ENCODE measurements at places on chromosomes 1 and 21.

DNA sequence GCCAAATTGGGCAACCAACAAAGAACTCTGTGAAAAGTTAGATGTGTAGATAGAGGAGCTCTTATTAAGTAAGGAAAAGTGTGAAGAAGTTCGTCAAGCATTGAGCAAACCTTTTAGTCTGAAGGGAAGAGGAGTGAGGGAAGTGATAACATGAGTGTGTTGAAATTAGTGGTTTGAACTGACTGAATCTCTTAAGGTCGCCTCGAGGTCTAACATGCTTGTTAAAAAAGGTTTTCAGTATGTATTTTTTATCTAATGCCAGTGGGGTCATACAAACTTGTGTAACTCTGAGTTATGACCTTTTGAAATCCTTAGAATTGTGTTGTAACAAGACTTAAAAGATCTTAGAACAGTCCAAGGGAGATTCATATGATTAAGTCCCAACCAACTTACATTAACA lies 34.1 kb downstream of the SOAT1 start:
- DNase-seq, result no peak

- no peak for DNase-seq
Observed at GRCh38 chr1:233664253-233664652, 50.3 kb downstream of the KCNK1 start.

GRCh38 chr1:71488555-71489252 lies 407.9 kb upstream of the ZRANB2 start:
- no peak for DNase-seq

DNA sequence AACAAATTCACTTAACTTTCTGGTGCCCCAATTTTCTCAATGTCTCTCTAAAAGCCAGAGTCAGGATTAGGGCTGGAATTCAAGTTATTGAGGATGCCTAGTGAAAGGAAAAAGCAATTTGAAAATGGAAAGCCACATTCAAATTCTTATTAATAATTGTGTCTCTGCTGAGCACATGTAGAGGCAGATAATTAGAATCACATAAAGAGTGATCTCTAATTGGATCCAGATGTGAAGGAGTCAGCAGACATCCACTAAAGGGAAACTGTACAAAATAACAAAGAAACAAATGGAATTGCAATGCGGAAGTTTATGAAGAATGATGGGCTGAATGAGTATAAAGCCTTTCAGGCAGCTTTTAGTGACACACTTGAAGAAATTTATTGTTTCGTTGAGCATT lies 482.6 kb downstream of the TTLL7 start:
- no peak for DNase-seq

DNA sequence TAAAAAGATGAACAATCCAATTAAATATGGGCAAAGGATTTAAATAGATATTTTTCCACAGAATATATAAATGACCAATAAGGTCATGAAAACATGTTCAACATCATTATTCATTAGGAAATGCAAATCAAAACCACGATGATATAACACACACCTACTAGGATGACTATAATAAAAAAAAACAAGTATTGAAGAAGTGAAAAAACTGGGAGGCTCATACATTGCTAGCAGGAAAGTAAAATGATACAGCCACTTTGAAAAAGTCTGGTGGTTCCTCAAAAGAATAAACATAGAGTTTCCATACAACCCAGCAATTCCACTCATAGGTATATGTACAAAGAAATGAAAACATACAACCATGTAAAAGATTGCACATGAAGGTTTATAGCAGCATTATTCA lies 75.7 kb upstream of the RAB4A start:
- DNase-seq, result no peak

- DNase-seq, result no peak
Observed at GRCh38 chr1:2049225-2049717, 940 bp upstream of the PRKCZ start.

GRCh38 chr21:15164678-15165303 lies 100.0 kb upstream of the NRIP1 start:
- no peak for DNase-seq

GRCh38 chr1:2179283-2180013 lies 15.1 kb downstream of the FAAP20 start:
- no peak for DNase-seq

DNA sequence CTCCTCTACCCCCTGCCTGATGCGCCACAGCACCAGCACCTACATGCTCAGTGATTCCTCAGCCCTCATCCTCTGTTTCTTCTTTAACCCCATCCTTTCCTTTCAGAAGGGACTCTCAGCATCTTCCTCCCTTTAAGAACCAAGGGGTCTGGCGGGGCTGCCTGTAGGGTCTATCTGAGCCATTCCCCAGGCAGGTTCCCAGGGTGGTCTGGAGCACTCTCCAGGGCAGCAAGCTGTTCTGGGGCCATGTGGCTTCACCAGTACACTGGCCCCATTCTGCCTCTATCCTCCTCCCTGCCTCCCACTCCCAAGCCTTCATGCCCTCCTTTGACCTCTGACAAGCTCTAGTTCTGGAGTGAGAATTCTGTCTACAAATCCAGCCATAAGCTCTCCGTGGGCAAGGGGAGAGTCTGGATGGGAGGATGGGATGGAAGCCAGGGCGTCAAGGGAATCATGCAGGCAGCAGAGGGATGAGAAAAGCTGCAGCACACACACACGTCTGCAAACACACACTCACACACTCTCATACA lies 10.4 kb downstream of the BATF3 start:
- no peak for DNase-seq

DNA sequence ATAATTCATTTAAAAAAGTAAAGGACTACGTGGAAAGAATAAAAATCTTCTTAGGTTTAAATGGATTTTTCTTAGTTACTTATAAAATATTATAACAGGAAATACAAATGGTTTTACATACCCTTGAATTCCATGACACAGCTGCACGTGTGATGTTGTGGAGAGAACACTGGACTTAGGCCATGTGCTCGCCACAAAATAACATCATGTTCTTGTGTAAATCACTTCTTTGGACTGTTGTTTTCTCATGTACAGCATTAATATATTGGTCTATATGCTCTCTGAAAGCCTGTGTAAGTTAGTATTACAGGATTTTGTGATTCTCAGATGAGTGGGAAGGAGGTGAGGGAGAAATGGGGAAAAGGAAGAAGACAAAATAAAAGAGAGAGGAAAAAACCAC lies 228.2 kb downstream of the DNM3 start:
- DNase-seq, result peak; percentile 73

GRCh38 chr21:46111193-46111571 lies 13.3 kb downstream of the COL6A2 start:
- DNase-seq, result no peak

All from hindlimb muscle (tissue), 1 donor.